Left kidney (tissue), 8 donors: ENCODE measurements at places on chromosomes 3 and 15. TPM values are rescaled to one million over a fixed set of nuclear protein-coding genes. Genes with fewer than 3 reads are reported as not detected.

- DNase-seq = no peak
These were observed 5.5 kb downstream of the SHOX2 start for GRCh38 chr3:158100681-158101080.

GRCh38 chr3:46667657-46668056 lies 25.8 kb downstream of the ALS2CL start:
- DNase-seq = no peak

GRCh38 chr3:35671483-35671882 lies 32.2 kb downstream of the ARPP21 start:
- no peak for DNase-seq

The CCNB2 gene
- 61.4 TPM for polyA plus RNA-seq

GRCh38 chr3:178159691-178160220 lies 376.5 kb upstream of the KCNMB2 start:
- DNase-seq = no peak

DNA sequence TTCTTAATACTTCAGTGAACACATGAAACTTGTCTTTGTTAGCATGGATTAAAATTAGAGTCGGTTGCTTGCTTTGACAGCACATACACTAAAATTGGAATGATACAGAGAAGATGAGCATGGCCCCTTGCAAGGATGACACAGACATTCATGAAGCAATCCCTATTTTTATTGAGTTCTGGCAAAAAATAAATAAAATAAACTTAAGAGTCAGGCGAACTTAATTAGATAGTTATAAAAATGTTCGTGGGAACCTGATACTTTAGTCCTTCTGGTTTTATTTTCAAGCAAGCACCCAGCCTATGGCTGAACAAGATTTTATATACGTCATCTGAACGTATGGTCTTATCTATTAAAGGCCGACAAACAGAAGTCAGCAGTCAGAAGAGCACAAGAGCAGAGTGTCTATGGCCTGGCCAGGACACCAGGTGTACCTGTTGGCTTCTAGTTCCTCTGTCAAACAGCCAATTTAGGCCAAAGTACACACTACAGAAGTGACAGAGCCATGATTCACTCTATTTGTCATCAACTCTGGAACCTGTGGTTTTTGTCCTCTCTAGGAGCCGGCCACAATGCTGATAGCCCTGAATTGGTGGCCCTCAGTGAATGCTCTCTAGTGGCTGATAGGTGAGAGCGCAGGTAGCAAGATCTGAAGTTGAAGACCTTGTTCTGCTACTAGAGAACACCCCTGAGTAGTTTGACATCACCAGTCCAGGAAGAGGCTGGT lies 64.3 kb downstream of the LEO1 start:
- no peak for DNase-seq

The ST3GAL6 gene
- polyA plus RNA-seq = 100 TPM
